NCI-H460 (cell line): ENCODE measurements at places on chromosomes 6 and 20.
A peak's percentile ranks its signal among the peaks of the same experiment; 100 is the strongest.

DNA sequence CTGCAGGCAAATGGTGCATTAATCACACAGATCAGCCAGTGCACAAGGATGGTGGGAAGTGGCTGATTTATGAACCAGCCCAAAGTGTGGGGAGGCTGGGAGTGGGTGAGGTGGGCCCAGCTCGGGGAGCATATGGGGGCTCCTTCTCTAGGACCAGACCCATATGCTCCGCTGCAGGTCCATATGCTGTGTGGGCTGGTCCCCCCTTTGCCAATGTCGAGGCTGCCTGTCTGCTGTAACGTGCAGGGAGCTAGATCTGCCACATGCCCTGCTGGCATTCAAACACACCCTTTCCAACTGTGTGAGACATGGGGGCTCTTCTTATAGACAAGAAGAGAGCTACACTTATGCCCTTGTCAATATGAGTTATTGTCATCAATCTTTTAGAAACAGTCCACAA is 566.3 kb downstream of the DHX35 start:
- no peak for DNase-seq

GRCh38 chr6:5112066-5112799 is 27.1 kb downstream of the PPP1R3G start:
- no peak for DNase-seq

GRCh38 chr20:37523911-37524700 is 3.1 kb downstream of the NNAT start:
- DNase-seq = no peak

- no peak for DNase-seq
Measured at GRCh38 chr20:62357187-62357667, 9.9 kb downstream of the LAMA5 start.

- DNase-seq = no peak
Measured at GRCh38 chr6:3343089-3343883, 84.5 kb downstream of the PSMG4 start.

- DNase-seq = no peak
Measured at GRCh38 chr20:43832096-43832816, 82.4 kb upstream of the TOX2 start.

DNA sequence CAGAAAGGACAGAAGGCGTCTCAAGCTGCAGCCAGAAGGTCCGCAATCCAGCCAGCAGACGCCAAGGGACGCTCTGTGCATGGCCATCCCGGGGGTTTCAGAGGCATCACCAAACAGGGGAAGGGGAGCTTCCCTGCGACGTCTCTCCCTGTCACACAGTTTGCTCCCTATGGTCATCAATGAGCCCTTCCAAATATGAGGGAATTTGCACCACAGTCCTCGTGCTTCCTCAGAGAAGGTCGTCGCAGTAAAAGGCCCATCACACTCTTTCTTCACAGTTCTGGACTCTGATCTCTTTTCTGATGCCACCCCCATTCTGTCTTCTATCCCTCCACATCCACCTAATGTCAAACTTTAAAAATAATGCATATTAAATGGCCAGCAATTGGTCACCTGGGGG is 10.2 kb upstream of the FOXC1 start:
- DNase-seq = no peak

DNA sequence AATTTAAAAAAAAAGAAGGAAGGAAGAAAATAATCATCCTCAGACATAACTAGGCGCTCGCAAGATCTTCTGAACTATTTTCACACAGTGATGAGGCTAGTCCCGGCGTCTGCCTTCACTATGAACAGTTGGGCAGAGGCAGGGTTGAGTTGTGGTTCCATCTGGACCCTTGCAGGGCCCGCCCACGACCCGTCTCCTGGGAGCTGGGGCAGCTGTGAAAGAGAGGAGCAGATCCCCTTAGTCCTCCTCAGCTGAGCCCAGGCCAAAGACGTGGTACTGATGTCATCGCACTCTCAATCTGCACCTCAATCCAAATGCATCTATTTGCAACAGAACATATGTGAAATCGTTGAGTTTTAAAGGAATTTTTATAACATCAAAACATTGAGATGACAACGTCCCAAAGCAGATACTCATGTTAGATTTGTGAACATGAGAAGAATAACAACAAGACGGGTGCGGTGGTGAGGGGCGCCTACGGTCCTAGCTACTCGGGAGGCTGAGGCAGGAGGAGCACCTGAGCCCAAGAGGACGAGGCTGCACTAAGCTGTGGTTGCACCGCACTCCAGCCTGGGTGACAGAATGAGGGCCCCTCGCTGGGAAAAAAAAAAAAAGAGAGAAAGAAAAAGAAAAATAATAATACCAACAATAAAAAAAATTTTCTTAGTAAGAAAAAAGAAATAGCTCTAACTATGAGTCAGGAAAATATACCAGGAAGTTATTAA is 15.3 kb downstream of the TCFL5 start:
- no peak for DNase-seq

GRCh38 chr6:44078827-44079671 is 48.2 kb downstream of the MRPL14 start:
- DNase-seq = peak; percentile 69

DNA sequence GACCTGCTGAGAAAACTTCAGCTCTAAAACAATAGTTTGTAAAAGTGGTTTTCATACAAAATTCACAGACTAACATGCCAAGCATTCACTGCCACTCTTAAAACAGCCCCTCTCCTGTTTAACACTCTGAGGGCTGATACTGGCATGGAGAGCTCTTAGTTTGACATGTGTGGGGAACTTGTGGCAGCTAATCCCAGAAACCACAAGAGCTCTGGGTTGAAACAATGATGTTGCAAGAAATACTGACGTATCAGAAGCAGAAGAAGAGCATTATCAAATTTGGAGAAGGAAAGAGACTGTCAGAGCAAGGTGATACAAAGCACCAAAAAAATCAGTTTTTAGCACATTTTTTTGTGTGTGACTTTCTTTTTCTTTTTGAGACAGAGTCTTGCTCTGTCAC is 5.1 kb downstream of the BEND3 start:
- DNase-seq = no peak

DNA sequence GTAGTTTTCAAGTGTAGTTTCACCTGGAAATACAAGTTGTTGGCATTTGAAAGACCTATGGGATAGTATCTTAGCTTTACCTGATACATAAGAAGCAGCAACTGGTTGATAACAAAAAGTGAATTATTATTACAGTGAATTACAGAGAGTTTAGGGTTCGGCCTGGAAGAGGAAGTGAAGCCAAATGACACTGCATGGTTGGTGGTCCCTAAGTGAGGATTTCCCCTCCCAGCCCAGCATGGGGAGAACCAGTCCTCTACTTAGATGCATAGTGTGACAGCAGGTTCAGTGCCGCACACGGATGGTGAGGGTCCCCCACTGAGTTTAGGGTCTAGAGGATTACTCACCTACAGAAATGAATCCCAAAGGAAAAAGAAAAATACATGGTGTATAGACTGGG is 18.1 kb downstream of the HLA-DPB1 start:
- no peak for DNase-seq

DNA sequence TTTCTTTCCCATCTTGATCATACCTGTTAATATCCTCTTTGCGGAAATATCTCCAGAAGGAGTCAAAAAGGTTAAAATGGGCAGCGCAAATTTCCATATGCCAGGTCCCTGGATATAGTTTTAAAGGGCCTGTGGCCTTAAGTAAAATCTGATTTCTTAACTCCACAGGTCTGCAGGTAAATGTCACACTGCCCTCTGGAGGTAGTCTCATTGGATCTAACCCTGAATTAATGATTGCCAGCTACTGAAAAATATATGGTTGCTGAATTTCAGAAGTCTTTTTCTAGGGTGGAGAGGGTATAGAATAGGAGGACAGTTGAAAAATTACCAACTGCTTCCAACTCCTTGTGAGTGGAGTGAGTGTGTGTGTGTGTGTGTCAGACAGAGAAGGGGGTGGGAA is 8.5 kb downstream of the MOXD1 start:
- no peak for DNase-seq

DNA sequence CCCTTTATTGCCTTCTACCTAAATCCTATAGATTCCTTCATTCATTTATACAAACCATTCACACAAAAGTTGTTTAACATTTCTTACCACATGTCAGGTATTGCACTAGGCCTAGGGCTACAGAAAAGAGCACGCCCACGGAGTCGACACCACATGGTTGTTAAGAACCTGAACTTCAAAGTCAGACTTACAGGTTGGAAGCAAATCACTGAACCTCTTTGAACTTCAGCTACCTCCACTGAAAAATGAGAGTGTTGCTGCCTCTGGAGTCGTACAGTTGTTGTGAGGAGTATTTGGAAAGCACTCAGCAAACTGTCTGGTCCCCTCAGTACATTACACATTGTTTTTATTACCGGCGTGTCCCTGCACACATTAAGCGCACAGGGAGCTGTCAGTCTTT is 3.3 kb upstream of the SLPI start:
- DNase-seq = no peak

- peak; percentile 67 for DNase-seq
Measured at GRCh38 chr20:8721098-8721497, 347.8 kb upstream of the PLCB4 start.

GRCh38 chr6:136582711-136583471 is 32.7 kb upstream of the MAP7 start:
- peak; percentile 71 for DNase-seq

DNA sequence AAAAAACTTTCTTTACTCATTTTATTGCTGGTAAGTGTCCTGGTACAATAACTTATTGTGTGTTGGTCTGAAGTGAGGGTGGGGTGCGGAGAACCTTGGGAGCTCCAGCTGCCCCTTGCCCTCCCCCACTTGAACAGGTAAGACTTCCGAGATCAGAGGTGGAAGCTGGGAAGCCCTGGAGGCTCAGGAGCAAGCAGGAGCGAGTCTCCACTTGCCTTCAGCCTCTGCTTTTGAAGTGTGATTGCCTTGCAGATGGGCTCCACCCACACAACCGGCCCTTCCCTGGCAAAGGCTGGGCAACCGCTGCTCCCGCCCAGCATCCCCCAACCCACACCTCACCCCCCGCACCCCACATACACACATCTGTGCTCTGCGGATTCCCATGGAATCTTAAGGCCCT is 179.6 kb downstream of the TFAP2C start:
- DNase-seq = no peak

GRCh38 chr6:155026022-155026705 is 31.0 kb downstream of the TIAM2 start:
- DNase-seq = peak; percentile 22

DNA sequence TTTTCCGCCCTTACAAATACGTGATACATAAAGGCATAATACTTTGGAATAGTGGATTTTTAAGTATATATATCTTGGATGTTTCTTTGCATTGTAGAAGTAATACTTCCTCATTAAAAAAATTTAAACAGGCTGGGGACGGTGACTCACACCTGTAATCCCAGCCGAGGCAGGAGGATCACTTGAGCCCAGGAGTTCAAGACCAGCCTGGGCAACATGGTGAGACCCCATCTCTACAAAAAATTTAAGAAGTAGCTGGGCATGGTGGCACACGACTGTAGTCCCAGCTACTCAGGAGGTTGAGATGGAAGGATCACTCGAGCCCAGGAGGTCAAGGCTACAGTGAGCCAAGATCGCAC is 38.6 kb upstream of the RNF8 start:
- no peak for DNase-seq

DNA sequence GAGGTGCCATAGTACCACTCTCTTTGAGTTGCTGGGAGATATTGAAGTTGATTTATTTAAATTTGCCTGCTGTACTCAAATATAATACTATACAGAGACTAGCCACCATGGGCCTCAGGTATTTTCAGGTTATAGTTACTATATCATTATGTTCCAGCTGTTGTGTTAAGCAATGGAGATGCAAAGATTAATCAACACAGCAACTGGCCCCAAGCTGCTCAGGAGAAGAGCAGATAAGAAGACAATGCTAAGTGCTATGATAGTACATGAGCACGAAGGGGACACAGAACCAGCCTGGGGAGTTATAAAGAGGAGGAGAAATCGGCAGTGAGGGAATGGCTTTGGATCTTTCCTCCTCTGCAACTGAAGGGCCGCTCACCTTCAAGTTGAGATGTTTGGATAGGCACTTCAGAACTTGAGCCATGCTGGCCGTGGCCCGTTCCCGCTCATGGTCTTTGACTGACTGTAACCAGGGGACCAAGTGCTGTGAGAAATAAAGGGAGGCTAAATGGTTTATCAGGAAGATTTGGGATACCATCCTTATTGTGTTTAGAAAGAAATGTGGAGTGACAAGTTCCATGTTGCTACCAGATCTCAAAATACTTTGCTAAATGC is 24.3 kb upstream of the RPN2 start:
- no peak for DNase-seq

- DNase-seq = no peak
Measured at GRCh38 chr6:25630508-25631278, 21.3 kb upstream of the SCGN start.

GRCh38 chr6:87203448-87204023 is 48.2 kb downstream of the ZNF292 start:
- no peak for DNase-seq
